ENCODE measurements at places on chromosomes 1 and 21.
A peak's percentile ranks its signal among the peaks of the same experiment; 100 is the strongest.

GRCh38 chr21:14968029-14968428 is 96.8 kb downstream of the NRIP1 start:
- DNase-seq = no peak

- no peak for DNase-seq
Observed at GRCh38 chr1:117398957-117399356, 31.7 kb downstream of the MAN1A2 start.

DNA sequence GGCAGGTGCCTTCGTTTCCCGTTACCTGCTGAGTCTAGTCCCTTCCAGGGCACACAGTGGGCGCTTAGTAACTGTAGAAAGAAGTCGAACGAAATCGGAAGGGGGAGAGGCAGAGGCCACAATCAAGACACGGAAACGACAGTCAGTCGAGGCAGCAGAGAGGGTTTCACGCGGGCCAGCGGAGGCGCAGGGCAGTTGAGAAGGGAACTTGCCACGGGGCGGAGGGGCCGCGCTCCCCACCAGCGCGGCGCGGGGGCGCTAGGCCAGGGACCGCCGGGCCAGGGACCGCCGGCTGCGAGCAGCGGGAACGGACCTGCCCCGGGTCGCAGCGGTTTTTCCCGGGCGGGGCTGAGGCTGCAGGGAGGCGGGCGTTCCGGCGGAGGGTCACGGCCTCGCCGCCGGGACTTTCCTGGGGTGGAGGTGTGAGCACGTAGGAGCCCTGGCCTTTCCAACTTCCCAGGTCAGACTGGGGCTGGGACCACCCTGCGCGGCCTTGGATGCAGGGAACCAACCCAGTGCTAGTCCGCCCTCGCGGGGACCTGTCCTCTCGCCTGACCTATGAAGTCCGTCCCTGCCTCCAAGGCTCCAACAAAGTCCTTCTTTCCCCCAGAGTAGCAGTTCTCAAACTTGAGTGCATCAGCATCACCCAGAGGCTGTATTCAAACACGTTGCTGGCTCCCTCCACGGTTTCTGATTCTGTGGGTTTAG is 150.1 kb upstream of the FGGY start:
- DNase-seq = no peak

- peak; percentile 80 for DNase-seq
Observed at GRCh38 chr21:46188226-46189212, 4.3 kb upstream of the SPATC1L start.

GRCh38 chr21:21010698-21011097 is 12.5 kb downstream of the NCAM2 start:
- DNase-seq = no peak

DNA sequence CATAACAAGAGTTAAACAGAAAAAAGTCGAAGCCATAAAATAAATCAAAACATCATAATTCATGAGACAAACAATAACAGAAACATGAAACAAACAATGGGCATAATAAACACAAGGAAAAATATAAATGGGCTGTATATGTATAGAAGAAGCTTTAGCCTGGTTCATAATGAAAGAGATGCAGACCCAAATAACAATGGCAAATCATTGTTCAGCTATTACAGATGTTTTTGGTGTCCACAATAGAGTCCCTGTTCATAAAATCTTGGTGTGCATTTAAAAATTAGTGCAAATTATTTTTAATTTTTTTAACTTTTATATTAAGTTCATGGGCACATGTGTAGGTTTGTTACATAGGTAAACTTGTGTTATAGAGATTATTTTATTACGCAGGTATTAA is 1185.9 kb upstream of the B3GALT2 start:
- no peak for DNase-seq

DNA sequence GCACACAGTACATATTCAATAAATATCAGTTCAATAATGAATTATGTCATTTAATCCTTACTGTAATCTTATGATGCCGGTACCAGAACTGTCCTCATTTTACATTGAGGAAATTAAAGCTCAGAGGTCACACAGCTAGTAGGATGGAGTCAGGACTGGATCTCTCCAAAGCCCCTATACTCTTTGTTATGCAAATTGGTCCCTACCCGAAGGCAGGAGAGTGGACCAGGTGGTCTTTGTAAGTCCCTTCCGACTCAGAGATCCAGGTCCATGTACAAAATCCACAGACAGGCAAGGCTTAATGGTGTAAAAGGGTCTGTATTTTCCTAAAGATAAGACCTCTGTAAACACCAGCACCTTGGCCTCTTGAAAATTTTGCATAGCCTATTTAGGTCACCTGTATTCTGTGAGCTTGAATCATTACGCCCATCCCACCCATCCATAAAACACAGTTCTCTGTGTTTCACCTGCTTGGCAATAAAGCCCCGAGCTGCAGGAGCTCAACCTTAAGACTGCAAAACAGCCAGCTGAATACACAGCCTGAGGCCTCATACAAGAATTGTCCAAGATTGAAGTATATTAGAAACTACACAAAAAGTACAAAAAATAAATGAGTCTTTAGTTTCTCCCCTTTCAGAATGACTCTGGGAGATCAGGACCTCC is 41.7 kb downstream of the PLXNA2 start:
- DNase-seq = no peak

DNA sequence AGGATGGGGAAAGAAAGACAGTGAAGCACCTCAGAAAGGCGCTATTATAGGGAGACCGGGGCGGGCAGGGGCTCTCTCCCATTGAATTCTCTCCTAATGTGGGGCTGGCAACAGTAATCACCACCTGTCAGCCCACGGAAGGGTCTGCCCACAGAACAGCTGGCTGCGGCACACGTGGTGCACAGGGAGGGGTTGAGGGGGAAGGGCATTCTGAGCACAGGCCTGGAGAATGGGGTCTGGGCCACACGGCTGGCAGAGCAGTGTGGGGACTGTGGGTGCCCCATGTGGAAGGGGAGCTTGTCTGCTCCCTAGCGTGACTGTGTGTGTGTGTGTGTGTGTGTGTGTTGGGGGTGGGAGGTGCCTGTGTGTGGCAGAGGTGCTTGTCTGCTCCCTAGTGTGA is 4.1 kb downstream of the OLFML3 start:
- DNase-seq = no peak

GRCh38 chr21:14243874-14244273 is 27.9 kb downstream of the RBM11 start:
- no peak for DNase-seq

- DNase-seq = no peak
Observed at GRCh38 chr1:223825767-223826748, 19.7 kb downstream of the TP53BP2 start.

- DNase-seq = no peak
Observed at GRCh38 chr1:197633447-197634078, 141.7 kb downstream of the DENND1B start.

GRCh38 chr1:208852911-208853310 is 608.7 kb upstream of the PLXNA2 start:
- no peak for DNase-seq

- no peak for DNase-seq
Observed at GRCh38 chr1:247047260-247047659, 31.4 kb downstream of the ZNF670 start.

- DNase-seq = no peak
Observed at GRCh38 chr1:43622471-43622870, 27.5 kb upstream of the KDM4A start.

GRCh38 chr1:3168678-3169077 is 99.7 kb downstream of the PRDM16 start:
- no peak for DNase-seq

DNA sequence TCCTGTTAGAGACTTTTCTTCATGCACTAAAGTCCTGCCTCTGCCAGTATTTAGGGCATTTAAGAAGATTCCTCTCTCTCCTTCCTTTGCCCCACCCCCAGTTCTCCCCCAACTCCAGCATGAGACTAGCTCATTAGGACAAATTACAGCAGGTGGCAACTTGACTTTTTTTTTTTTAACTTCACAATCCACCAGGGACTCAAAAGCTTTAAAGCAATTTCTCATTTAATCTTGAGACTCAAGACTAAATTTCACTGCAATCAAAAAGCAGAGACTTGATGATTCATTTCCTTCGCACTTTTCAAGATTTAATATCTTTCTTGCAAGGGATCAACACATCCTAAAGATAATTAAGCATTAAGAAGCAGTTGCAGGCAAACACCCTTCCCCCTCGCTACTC is 74.9 kb downstream of the WLS start:
- no peak for DNase-seq

- DNase-seq = no peak
Observed at GRCh38 chr1:59083946-59084865, 212.7 kb upstream of the FGGY start.

GRCh38 chr1:36912365-36912865 is 121.9 kb downstream of the GRIK3 start:
- DNase-seq = no peak

GRCh38 chr1:212415107-212415841 is 588 bp upstream of the PACC1 start:
- peak; percentile 38 for DNase-seq

- no peak for DNase-seq
Observed at GRCh38 chr1:13823126-13823880, 123.3 kb downstream of the PRDM2 start.

DNA sequence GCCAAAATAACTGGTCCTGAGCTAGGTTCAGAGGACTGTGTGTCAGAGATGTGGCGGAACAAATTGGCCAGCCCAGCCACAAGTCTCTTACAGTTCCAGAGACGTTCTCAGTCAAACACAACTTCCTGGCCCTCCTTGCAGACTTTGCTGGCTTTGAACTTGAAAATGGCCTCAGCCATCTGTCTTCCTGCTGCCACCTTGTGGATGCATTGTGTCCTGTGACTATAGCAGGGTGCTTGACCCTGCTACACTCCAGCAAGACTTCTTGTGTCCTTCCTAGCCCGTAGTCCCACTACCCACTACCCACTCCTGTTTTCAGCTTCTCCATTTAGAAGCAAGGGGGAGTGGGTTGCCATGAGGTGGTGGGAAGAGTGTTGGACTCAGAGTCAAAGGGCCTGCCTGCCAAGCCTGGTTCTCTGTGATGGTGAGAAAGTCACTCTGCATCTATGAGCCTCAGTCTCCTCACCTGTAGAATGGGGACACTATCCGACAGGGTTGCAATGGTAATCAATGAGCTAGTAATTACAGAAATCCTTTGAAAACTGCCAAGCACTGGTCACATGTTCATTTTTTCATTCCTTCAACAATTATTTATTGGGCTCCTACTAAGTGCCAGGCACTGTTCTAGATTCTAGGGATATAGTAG is 109.9 kb downstream of the IGSF21 start:
- peak; percentile 58 for DNase-seq

DNA sequence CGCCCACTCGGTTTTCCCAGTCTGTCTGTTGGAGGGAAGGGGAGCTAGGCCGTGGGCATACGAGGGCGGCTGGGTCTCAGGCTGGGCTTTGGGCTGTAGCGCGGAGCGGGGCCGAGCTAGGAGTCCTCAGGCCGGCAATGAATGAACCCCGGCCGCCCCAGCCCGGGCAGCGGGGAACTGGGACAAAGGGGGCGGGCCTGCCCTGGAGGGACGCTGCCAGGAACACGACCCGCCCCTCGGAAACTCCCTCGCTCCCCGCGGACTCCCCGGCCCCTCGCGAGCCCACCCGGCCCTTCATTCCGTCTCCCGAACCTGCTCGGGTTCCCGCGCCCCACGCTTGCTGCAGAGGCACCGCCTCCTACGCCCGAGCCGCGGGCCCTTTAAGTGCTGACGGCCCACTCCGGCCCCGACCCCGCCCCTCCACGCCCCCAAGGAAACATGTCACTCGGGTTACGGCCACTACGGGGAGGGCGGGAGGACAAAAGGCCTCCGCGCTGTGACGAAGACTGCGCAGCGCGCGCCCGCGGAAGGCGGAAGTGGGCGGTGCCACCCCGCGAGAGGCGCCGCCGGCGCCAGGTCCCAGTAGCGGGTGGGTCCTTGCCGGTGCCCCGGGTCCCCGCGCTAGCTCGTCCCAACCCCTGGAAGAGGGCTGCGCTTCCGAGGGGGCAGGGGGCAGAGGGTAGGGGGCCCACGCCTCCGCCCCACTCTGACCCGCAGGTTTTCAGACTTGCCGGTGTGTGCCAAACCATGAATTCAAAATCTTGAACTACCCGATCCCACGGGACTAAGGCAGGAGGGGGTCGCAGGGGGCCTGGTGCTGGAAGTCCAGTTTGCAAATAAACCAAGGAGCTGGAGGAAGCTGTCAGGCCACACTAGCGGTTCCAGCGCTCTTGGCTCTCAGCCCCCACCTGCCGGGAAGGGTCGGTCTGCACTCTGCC is at the start of gene GALE:
GALE (minus strand) TSS at position 355 of the 938 bp plus-strand sequence. CDS start 1,747 bp downstream, outside the sequence.
- DNase-seq = peak; percentile 96

- DNase-seq = no peak
Observed at GRCh38 chr1:205700865-205701401, 20.6 kb upstream of the SLC45A3 start.

DNA sequence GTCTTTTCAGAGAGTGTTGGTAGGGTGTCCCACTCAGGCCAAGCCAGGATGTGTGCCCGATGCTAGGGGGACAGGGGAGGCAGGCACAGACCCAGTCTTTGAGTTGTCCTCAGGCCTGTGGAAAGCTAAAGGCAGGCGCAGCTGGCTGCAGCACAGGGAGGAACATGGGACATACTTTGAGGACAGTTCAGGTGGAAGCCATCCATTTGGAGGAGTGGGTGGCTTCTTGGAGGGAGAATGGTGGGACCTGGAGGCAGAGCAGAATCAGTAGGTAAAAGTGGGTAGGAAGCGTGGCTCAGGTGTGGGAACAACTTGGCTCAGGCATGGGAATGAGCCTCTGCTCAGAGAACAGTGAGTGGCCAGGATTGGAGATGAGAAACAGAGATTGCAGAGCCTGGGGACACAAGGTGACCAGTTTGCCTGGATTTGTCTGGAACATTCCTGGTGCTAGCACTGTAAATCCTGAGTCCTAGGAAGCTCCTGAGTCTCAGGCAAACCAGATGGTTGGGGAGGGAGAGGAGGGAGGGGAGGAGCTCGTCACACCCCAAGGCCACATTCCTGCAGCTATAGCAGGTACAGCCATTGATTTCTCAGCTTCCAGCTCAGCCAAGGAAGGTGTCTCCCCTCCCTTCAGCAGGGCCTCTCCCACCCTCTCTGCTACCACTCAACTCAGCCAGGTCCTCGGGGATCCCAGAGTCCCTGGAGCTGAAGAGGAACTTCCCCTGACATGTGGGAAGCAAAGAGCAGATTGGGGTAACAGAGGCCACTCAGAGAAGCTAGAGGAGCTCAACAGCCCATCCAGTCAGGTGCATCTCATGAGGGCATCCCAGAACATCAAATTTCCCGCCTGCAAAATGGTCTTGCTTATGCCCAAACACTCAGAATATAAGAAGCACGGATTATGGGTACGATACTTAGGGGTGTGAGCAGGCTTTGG is 65.2 kb upstream of the TINAGL1 start:
- no peak for DNase-seq

- no peak for DNase-seq
Observed at GRCh38 chr1:167515893-167516321, 2.4 kb downstream of the CD247 start.

GRCh38 chr1:234716908-234717375 is 107.0 kb upstream of the IRF2BP2 start:
- no peak for DNase-seq

DNA sequence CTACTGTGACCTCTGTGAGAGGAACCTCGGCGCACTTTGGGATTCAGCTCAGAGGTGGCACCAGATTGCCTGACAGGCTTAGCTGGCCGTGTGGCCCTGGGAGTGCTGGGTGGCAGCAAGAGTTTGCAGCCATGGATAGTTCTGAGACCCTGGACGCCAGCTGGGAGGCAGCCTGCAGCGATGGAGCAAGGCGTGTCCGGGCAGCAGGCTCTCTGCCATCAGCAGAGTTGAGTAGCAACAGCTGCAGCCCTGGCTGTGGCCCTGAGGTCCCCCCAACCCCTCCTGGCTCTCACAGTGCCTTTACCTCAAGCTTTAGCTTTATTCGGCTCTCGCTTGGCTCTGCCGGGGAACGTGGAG is 67.5 kb downstream of the DISC1 start:
- DNase-seq = no peak

Data from K562 (cell line).